Colonic mucosa (tissue), 4 donors: ENCODE measurements at places on chromosomes 2 and 18. TPM values are rescaled to one million over a fixed set of nuclear protein-coding genes. Genes with fewer than 3 reads are reported as not detected.
A peak's percentile ranks its signal among the peaks of the same experiment; 100 is the strongest.

- H3K4me1 ChIP-seq: no peaks in the 10 kb centered on the region
- no peaks in the 10 kb centered on the region for H3K36me3 ChIP-seq
- DNase-seq: no peak
- H3K27ac ChIP-seq: no peak overlapping the region
These were observed 28.2 kb downstream of the LPIN1 start for GRCh38 chr2:11774600-11774999.

DNA sequence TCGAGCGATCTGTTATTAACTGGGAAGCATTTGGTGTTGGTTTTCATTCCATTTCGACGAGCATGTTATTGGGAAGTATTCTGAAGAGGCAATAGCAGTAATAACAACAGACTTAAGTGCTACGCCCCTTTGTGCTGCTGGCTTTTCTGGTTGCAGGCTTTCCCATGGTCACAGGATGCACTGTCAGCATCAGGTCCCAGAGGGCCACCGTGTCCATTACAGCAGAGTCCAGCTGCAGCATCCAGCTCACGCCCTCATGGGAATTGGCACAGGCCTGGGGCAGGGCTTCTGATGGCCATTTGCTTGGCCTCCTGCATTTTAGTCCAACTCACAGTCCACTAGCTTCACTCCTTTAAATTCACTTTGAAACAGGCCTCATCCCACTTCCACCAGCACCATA is 44.4 kb downstream of the BCL2L11 start:
- no peak overlapping the region for H3K4me3 ChIP-seq
- H3K36me3 ChIP-seq: no peaks in the 10 kb centered on the region
- no peak overlapping the region for H3K27ac ChIP-seq
- H3K4me1 ChIP-seq: no peaks in the 10 kb centered on the region

- no peaks in the 10 kb centered on the region for H3K4me1 ChIP-seq
- no peaks in the 10 kb centered on the region for H3K36me3 ChIP-seq
- H3K4me3 ChIP-seq: no peak overlapping the region
- H3K27me3 ChIP-seq: no peaks in the 10 kb centered on the region
These were observed 44.9 kb upstream of the BAZ2B start for GRCh38 chr2:159661286-159661685.

DNA sequence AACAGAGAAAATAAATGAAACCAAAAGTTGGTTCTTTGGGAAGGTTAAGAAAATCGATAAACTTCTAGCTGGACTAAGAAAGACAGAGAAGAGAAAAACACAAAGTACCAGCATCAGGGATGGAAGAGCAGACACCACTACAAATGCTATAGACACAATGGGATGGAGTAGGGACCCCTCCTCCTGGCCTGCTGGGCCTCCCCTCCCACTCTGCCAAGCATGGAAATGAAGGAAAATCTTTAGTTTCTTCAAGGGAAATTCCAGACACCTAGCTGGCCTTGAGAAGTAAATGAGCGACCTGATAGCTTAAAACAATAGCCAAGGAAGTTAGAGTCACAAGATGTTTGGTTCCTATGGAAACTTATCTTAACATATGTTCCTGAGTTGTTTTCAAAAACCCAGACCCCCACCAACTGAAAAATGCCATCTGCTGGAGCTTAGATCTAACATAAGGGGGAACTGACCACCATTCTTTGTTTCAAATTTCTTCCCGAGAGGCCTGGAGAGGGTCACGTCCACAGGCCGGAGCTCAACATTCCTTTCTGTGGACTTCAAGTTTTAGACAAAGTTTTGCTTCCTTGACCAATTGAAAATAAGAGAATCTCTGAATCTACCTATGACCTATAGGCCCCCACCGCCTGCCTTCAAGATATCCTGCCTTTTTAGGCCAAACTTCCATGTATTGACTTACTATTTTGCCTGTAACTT is 101.9 kb downstream of the BIN1 start:
- H3K27ac ChIP-seq: no peak overlapping the region
- no peak overlapping the region for H3K4me3 ChIP-seq
- DNase-seq: no peak
- no peaks in the 10 kb centered on the region for H3K4me1 ChIP-seq
- H3K27me3 ChIP-seq: no peaks in the 10 kb centered on the region

- peak overlapping the region; percentile 48 for H3K27ac ChIP-seq
- no peak for DNase-seq
These were observed 16.6 kb upstream of the HK2 start for GRCh38 chr2:74817304-74817675.

DNA sequence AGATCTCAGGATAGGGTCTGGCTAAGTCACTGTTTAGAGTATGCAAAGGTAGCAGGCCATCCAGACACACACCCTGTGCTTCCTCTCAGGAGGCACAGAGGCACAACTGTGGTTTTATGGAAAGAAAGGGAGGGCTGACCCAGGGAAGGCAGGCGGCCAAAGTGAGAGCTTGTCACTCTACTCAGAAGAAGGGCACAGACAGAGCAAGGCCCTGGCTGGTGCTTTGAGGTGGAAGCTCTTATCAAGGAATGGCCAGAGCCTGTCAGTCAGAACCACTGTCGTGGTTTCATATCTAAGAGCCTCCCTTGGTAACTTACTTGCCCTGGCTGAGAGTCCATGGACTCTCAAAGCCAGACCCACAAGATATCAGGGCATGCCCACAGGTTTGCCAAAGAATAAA is 40.7 kb downstream of the SLC9A2 start:
- peaks cover 19% of the 10 kb centered on the region for H3K4me1 ChIP-seq
- H3K36me3 ChIP-seq: no peaks in the 10 kb centered on the region
- H3K27me3 ChIP-seq: no peaks in the 10 kb centered on the region
- peak overlapping the region; percentile 73 for H3K27ac ChIP-seq
- no peak overlapping the region for H3K4me3 ChIP-seq

- no peak overlapping the region for H3K4me3 ChIP-seq
- no peak overlapping the region for H3K27ac ChIP-seq
- H3K36me3 ChIP-seq: no peaks in the 10 kb centered on the region
- no peaks in the 10 kb centered on the region for H3K27me3 ChIP-seq
These were observed 201.9 kb upstream of the CCDC150 start for GRCh38 chr2:196437626-196438025.

- H3K27ac ChIP-seq: peak overlapping the region; percentile 19
- H3K4me1 ChIP-seq: no peaks in the 10 kb centered on the region
- no peak overlapping the region for H3K4me3 ChIP-seq
- DNase-seq: no peak
- no peaks in the 10 kb centered on the region for H3K27me3 ChIP-seq
These were observed 85.7 kb downstream of the COPS8 start for GRCh38 chr2:237171396-237171795.

- H3K4me3 ChIP-seq: no peak overlapping the region
- no peaks in the 10 kb centered on the region for H3K4me1 ChIP-seq
- H3K36me3 ChIP-seq: no peaks in the 10 kb centered on the region
These were observed 821.4 kb downstream of the RNF144A start for GRCh38 chr2:7738596-7738995.

GRCh38 chr2:228819701-228820100 is 451.4 kb downstream of the PID1 start:
- no peaks in the 10 kb centered on the region for H3K27me3 ChIP-seq
- DNase-seq: no peak
- no peak overlapping the region for H3K4me3 ChIP-seq

DNA sequence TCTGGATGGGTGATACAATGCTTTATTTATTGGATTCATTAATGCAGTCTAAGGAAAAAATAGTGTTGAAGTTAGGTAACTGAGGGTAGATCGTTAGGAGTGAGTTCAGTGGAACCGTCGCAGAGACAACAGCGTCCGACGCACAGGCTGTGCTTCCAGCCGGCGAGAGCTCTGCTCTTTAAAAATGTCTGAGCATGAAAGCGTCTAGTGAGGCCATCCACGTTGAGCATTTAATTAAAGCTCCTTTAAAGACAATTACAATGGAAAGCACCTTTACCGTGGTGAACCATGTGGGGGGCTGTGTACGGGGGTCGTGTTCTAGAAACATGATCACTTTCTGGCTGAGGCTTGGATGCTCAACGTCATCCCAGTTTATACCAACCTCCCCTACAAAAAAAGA is 822.7 kb downstream of the GALR1 start:
- no peaks in the 10 kb centered on the region for H3K36me3 ChIP-seq
- no peaks in the 10 kb centered on the region for H3K27me3 ChIP-seq
- no peak overlapping the region for H3K4me3 ChIP-seq

- no peak for DNase-seq
- H3K4me1 ChIP-seq: peaks cover 3% of the 10 kb centered on the region
- H3K36me3 ChIP-seq: no peaks in the 10 kb centered on the region
- no peaks in the 10 kb centered on the region for H3K27me3 ChIP-seq
These were observed 82.7 kb downstream of the TANC1 start for GRCh38 chr2:159051133-159051532.

- no peaks in the 10 kb centered on the region for H3K36me3 ChIP-seq
- H3K27me3 ChIP-seq: no peaks in the 10 kb centered on the region
- H3K4me1 ChIP-seq: no peaks in the 10 kb centered on the region
- DNase-seq: no peak
These were observed 2.2 kb downstream of the MPP4 start for GRCh38 chr2:201696151-201696659.

DNA sequence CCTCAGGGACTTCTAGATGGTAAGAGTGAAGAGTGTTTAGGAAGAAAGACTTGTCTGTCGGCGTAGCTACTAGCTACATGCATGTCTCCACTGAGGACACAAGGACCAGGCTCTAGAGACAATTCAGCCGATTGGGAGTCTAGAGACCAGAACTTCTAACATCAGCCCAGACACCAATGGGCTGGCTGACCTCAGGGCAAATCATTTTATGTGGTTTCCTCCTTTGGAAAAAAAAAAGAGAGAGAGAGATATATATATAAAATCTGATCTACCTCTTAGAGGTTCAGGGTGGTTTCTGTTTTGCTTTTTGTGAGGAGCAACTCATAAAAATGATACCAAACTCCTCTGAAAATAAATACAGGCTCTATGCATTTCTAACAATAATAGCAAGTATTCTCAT is 212.8 kb downstream of the BCL2 start:
- no peaks in the 10 kb centered on the region for H3K4me1 ChIP-seq
- no peak overlapping the region for H3K4me3 ChIP-seq
- H3K27me3 ChIP-seq: no peaks in the 10 kb centered on the region
- H3K36me3 ChIP-seq: no peaks in the 10 kb centered on the region
- H3K27ac ChIP-seq: no peak overlapping the region

DNA sequence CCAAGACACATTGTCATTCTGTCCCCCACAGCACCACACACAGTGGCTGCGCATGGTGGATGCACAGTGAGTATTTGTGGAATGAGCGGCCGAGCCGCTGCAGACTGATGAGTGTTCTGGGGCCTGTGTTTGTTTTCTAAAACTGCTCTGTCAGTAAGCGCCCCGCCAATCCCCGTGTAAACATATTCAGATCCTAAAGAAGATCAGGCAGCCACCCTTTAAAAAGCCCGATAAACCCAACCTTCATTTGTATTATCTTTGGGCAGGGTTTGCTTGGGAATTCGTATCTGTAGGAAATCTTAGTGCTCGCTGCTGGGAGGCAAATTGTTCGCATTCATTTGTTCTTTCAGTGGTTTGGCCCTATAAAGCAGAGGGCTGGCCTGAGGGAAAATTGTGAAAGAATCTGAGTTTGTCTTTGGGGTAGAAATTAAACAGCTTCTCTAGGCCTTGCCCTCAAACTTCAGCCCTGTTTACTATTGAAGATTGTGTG is 68.6 kb downstream of the TGOLN2 start:
- no peaks in the 10 kb centered on the region for H3K4me1 ChIP-seq
- H3K4me3 ChIP-seq: no peak overlapping the region
- no peak for DNase-seq

- no peak overlapping the region for H3K27ac ChIP-seq
- H3K36me3 ChIP-seq: no peaks in the 10 kb centered on the region
- H3K4me3 ChIP-seq: no peak overlapping the region
These were observed 11.3 kb downstream of the TSHZ1 start for GRCh38 chr18:75221897-75222296.

- H3K27ac ChIP-seq: no peak overlapping the region
- no peak overlapping the region for H3K4me3 ChIP-seq
- DNase-seq: no peak
- no peaks in the 10 kb centered on the region for H3K4me1 ChIP-seq
These were observed 519.9 kb downstream of the KCNJ3 start for GRCh38 chr2:155218292-155218924.

GRCh38 chr2:68385220-68385906 is 20.3 kb downstream of the PLEK start:
- DNase-seq: no peak
- no peak overlapping the region for H3K27ac ChIP-seq
- no peaks in the 10 kb centered on the region for H3K36me3 ChIP-seq
- H3K4me1 ChIP-seq: no peaks in the 10 kb centered on the region

- H3K36me3 ChIP-seq: no peaks in the 10 kb centered on the region
- no peaks in the 10 kb centered on the region for H3K4me1 ChIP-seq
- no peak overlapping the region for H3K27ac ChIP-seq
- no peaks in the 10 kb centered on the region for H3K27me3 ChIP-seq
- DNase-seq: no peak
- no peak overlapping the region for H3K4me3 ChIP-seq
These were observed 510.4 kb upstream of the CNTNAP5 start for GRCh38 chr2:123514613-123515207.

DNA sequence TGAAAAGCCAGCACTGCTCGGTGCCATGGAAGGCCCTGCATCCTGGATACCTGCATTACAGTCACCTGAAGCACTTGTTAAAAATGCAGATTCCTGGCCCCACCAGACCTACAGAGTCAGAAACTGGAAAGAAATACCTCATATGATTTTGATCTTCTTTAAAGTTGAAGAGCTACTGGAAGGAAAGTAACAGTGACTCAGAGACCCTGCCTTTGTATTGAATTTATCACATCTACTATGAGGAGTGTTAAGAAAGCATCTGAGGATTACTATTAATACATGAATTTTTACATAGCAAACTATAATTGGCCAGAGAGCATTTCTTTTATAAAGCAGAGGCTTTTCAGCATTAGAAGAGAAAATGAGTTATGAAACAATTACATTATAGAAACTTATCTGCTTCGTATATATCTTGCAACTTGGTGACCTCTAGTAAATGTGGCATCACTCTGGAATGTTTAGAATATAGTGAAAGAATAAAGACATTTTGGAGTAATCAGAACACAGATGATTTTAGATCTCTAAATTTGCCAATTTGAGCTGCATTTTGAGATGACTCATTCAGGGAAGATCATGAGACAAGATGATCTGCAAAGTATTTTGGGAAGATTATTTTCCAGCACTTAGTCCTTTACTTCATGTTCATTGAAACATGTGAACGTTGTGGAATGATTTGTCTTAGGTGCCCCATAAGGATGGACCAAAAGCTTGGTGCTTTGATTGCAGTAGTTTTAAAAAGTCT is 12.2 kb downstream of the PTPRM start:
- H3K4me1 ChIP-seq: no peaks in the 10 kb centered on the region
- no peaks in the 10 kb centered on the region for H3K27me3 ChIP-seq
- H3K27ac ChIP-seq: no peak overlapping the region
- no peaks in the 10 kb centered on the region for H3K36me3 ChIP-seq
- no peak for DNase-seq

The SCYGR7 gene
- not detected for total RNA-seq

The IL37 gene
- total RNA-seq: not detected

The CAPN13 gene
- 25.5 TPM for total RNA-seq

The LRRC30 gene
- total RNA-seq: not detected

The RND3 gene
- 57.1 TPM for total RNA-seq

The SRD5A2 gene
- total RNA-seq: not detected

The MYL12B gene
- 575 TPM for total RNA-seq

The RESP18 gene
- not detected for total RNA-seq

The C2orf80 gene
- not detected for total RNA-seq

The GALR1 gene
- total RNA-seq: 0.16 TPM

The IHH gene
- 82.2 TPM for total RNA-seq
